ENCODE measurements at places on chromosomes 12 and 14.

GRCh38 chr14:54364555-54365415 is 32.0 kb upstream of the CDKN3 start:
- DNase-seq: no peak

- no peak for DNase-seq
Observed at GRCh38 chr14:96130854-96131253, 73.8 kb upstream of the BDKRB2 start.

GRCh38 chr12:12691549-12691948 is 4.4 kb downstream of the GPR19 start:
- no peak for DNase-seq

GRCh38 chr12:67193704-67194103 is 75.5 kb upstream of the CAND1 start:
- DNase-seq: no peak

DNA sequence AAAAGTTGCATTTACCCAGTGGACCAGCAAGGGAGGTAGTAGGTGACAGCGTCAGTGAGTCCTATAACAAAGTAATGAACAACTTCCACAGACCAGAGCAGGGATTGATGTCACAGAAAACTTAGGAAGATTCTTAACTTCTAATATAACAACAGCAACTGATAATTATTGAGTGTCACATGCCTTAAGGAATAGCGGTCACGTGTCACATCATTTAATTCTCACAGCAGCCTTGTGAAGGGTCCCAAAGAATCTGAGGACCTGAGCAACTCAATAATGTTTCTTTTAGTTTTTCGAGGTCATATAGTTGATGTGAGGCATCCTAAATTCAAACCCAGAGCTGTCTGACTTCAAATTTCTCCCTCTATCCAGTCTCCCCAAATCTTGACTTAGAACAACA is 422.2 kb downstream of the EGLN3 start:
- no peak for DNase-seq

GRCh38 chr14:59320763-59321625 is 132.5 kb downstream of the DAAM1 start:
- no peak for DNase-seq

GRCh38 chr14:24662753-24663152 is 28.8 kb upstream of the GZMB start:
- DNase-seq: no peak

DNA sequence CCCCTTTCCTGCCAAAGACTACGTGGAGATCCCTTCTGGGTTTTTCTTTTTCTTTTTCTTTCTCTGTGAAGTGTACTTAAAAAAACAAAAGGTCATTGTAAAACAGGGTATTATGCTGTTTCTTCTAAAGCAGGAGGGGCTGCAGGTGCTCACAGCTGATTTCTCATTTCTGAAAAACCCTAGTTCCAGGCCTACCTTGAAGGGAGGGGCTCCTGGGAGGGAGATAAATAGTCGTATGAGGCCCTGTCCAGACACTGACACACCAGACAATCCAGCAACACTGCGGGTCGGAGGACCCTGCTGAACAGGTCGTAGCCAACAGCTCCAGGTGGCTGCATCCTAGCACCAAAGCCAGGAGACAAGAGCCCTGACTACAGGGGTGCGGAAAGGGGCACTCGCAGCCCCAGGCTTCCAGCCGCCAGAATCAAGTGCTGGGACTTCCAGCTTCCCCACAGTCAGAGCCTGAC is 41.1 kb downstream of the PSMA6 start:
- DNase-seq: no peak

DNA sequence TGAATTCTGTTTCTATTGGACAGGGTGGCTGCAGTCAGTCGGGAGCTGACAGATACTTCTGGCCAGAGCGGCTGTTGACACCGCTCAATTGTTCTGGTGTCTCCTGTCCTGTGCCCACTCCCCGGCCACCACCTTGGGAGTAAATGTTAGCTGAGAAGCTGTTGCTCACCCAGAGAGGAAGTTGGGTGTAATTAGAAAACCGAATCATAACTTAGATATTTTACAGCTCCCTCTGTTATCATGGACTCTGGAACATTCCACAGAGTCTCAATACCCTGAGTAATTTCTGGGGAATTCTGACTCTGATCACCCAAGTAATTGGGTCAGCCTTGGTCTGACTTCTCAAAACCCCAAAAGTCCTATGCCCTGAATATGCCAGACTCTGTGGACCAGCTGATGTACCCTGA is 58.3 kb upstream of the RFLNA start:
- no peak for DNase-seq

DNA sequence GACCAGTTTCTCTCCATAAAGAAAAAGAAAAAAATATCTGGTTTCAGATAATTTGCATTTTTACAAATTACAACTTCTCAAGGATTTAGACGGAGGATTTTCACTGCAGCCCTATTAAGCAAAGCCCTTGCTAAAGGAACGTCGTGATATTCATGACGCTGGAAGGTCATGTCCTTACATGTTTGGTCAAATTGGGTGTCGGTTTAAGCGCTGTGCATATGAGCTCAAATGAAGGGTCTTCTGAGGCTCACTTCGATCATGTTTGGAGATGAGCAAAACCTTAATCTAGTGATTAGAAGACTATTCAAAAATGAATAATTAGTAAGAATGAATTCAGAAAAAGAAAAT is 67.3 kb upstream of the USP15 start:
- DNase-seq: no peak

DNA sequence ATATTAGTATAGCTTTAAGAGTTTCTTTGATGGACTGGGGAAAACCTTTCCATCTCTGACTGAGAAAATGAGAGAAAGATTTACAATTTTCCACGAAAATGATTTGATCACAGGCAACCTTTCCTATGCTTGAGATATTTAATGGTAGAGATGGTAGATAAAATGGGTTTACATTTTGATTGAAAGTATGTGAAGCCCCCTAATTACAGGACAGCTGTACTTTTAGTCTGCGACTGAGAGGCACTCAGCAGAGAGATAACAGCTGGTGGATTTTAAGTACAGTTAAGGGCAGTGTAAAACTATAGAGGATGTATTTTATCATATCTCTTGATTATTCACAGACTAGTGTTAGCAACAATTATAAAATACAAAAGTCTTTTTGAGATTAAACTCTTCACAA is 40.7 kb downstream of the C12orf50 start:
- DNase-seq: peak; percentile 64

Data from NCI-H524 treated with DMSO at 0.1 percent for 48 hours (cell line).